Stimulated activated CD4-positive, alpha-beta T cell treated with anti-CD3 and anti-CD28 coated beads, Interleukin-2, amount 100 ng/mL, for 24 hours (primary cell): ENCODE measurements at places on chromosomes 12 and 14.
A peak's percentile ranks its signal among the peaks of the same experiment; 100 is the strongest.

DNA sequence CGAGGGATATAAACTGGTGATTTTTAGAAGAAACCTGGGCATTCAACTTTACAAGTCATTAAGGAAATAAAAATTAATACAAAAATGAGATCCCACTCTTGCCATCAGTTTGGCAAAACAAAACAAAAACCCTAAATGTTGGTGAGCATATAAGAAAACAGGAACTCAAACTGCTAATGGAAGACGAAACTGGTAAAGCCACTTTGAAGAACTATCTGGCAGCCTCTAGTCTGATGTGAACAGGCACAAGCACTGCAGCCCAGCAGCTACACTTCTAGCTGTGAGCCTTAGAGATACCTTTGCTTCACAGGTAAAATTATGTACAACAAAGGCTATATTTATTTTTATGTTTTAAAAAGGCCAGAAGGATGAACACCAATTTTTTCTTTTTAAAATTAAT is 459.6 kb downstream of the ZFP36L1 start:
- DNase-seq = no peak

GRCh38 chr14:69657950-69658355 is 46.6 kb downstream of the SUSD6 start:
- DNase-seq = no peak

DNA sequence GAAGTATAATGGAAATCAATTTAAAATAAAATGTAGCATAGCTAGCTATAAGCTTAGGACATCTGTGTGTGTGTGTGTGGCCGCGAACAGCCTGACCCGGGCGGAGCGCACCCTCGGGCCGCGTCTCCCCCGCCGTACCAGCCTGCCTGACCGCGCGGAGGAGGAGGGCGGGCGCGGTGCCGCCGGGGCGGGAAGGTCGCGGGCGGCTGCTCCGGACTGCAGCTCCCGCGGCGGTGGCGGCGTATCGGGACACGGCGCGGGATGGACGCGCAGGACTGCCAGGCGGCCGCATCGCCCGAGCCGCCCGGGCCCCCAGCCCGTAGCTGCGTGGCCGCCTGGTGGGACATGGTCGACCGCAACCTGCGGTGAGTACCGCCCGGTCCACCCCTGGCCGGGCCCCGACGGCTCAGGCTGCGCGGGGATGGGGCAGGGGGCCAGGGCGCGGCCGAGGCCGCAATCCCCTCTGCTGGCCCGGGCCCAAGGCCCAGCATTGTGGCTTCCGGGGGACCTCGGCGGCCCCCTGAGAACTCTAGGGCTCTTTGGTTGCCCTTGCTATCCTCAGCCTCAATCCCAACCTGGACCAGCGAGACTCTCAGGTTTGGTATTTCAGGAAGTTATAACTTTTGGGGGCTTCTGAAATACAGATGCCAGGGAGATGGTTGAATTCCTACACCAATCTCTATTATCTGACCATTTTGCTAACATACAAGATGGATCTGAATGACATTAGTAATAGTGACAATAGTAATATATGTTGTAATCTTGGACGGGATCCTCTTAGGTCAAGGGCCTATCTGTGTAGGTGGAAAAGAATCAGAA is at the start of gene ABHD12B:
ABHD12B (plus strand) TSS at position 140 of the 819 bp plus-strand sequence; CDS start at position 262, 122 bp downstream.
- DNase-seq = no peak

GRCh38 chr14:34930591-34931091 is 52.2 kb upstream of the SRP54 start:
- no peak for DNase-seq

DNA sequence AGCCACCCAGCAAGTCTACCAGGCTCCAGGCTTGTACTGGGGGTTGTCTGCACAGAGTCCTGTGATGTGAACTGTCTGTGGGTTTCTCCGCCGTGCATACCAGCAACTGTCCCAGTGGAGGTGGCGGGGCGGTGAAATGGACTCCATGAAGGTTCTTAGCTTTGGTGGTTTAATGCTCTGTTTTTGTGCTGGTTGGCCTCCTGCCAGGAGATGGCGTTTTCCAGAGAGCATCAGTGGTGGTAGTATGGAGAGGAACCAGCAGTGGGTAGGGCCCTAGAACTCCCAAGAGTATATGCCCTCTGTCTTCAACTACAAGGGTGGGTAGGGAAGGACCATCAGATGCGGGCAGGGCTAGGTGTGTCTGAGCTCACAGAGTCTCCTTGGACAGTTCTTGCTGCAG is 303.8 kb downstream of the TMEM121 start:
- DNase-seq = no peak

DNA sequence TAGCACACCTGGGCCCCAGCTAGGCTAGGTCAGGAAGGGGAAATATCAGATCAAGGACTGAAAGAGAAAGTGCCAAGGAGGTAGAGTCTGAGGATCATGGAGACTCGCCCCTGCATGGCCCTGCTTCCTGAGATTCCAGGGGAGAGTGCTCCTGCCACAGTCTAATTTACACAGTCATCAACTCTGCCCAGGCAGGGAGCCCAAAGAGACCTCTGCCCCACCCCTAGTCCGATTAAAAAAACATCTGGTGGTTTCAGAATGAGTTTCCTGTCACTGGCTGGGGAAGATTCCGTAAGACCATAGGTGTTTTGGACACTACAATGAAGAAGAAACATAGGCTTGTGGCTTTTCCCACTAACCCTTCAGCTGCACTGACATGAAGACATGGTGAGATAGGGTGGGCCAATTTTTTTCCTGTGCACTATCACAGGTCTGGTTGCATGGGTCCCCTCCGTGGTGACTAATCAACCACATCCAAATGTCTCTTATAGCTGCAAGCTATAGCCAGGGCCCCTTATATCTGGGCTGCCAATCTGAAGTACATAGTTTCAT is 31.5 kb upstream of the GZMB start:
- peak; percentile 25 for DNase-seq

DNA sequence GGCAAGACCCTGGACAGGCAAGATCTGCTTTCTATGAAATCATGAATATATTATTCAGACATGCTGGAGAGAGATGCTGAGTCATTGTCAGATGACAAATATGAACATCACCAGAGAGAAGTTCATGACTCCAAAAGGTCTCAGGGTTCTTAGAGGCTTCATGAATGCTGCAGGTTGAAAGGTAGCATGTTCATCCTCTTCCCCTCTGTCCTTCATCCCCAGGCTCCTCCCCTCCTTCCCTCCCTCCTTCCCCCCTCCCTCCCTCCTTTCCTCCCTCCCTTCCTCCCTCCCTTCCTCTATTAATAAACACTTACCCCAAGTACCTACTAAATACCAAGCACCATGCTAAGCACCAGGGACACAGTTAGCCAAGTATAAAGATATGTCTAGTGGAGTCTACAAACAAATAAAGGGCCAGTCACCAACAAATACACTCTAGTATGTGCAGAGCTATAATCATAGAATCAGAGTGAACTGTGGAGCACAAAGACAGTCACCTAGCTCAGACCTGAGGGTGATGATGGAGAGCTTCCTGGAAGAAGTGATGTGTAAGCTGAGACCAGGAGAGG is 46.2 kb downstream of the RPH3A start:
- DNase-seq = no peak

GRCh38 chr14:101624536-101624935 is 63.2 kb downstream of the DIO3 start:
- DNase-seq = no peak
